ENCODE measurements at places on chromosomes 5 and 9. TPM values are rescaled to one million over a fixed set of nuclear protein-coding genes. Genes with fewer than 3 reads are reported as not detected.
A peak's percentile ranks its signal among the peaks of the same experiment; 100 is the strongest.

PRUNE2 gene
- total RNA-seq = 357 TPM

NSA2 gene
- 54.8 TPM for total RNA-seq

PTGDS gene
- total RNA-seq = 475 TPM

POU5F2 gene
- total RNA-seq = 2.4 TPM

DNA sequence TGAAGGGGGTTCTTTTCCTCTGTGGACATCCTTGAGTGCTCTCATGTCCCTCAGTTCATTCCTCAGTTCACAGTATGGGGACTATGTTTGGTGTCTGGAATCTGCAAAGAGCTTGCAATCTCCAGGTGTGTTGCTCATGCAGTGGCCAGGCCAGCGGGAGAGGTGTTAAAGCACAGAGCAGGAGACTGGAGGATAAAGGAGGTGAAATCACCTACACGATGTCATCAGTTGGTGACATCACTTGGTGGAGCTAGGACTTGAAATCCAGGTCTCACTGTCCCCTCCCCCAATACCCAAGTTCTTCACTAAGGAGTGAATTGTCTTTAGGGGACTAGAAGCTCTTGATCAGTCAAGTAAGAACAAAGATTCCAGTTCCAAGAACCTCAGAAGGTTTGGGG lies 197.3 kb upstream of the ZNF618 start:
- DNase-seq = peak; percentile 7

GRCh38 chr5:64569858-64570257 lies 64.0 kb downstream of the RGS7BP start:
- DNase-seq = no peak

GRCh38 chr5:112186401-112186990 lies 232.6 kb downstream of the EPB41L4A start:
- no peak for DNase-seq

GRCh38 chr5:128082551-128083032 lies 974 bp upstream of the SLC12A2 start:
- no peak for DNase-seq

DNA sequence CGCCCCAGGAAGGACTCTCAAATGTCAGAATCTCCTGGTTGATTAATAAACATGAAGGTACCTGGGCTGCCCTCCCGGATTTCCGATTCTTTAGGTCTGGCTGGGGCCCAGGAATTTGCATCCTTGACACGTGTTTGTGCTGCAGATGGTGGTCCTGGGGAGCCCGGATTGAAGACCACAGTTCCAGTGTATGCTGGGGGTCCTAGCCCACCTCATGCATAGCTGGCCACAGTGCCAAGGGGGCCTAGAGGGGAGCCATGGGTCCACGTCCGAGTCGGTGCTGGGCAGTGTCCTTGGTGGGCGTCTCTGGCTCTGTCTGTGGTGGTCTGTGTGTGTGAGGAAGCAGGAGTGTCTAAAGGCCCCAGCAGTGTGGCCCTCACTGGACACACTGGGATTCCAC lies 3.2 kb downstream of the NCS1 start:
- no peak for DNase-seq
